ENCODE measurements at places on chromosomes 1 and 21.

DNA sequence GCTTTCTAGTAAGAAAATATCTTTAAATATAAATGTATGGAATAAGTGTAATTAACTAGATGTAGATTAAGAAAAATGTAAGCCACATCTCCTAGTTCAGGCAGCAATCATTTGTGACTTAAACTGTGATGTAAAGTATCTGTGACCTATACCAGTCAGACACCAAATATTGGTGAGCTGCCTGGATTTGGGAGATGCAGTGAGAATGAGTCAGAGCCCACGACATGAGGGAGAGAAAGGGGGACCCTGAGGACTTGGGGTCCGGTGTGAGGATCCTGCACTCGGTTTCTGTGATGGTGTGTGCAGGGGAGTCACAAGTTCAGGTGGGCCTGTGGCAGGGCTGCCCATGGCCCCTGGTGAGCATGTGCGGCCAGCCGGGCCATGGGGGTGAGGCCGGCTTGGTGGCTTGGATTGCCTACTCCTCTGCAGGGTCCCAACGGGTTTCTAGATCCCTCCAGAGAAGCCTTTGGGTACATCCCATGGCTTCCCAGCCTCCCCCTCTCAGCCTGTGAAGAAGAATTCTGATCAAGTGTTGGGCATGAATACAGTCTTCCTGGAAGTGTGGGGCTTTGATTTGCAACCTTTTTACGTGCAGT is 19.0 kb upstream of the ABCG1 start:
- no peak for DNase-seq

GRCh38 chr21:33234635-33235520 is 5.1 kb downstream of the IFNAR2 start:
- peak; percentile 53 for DNase-seq

GRCh38 chr1:28640766-28641165 is 2.1 kb downstream of the TAF12 start:
- DNase-seq = peak; percentile 54

DNA sequence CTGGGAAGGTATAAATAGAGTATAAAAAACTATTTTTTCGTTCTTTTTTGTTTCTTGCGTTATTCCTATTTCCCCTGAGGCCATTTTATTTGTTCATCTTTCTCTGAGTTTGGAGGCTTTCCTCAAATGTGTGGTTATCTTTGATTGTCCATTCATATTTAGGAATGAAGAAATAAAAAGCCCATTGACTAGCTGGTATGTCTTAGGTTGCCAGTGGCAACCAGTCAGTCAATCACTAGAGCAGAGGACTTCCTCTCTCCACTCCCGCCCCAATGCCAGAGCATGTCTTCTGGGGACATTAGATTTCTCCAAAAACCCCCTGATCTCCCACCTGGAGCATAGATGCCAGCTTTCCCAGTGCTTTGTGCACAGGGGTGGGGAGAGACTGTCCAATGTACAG is 20.7 kb upstream of the FOXE3 start:
- DNase-seq = no peak

DNA sequence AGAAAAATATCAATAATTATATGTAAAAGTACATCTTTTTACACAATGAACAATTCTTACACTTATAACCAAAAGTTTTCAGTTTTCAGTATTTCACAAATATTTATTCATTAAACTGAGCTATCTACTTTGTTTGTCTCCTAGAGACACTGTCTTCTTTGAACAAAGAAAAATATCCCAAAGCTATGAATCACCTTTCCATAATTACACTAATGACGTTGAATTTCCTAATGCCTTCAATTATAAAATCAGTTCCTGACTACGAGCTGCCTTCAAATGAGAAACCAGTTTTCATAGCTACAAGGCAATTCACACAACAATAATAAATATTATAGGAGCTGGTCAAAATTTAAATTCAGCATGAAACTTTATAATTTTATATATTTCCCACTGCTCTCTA is 201.8 kb upstream of the BRINP3 start:
- DNase-seq = no peak

DNA sequence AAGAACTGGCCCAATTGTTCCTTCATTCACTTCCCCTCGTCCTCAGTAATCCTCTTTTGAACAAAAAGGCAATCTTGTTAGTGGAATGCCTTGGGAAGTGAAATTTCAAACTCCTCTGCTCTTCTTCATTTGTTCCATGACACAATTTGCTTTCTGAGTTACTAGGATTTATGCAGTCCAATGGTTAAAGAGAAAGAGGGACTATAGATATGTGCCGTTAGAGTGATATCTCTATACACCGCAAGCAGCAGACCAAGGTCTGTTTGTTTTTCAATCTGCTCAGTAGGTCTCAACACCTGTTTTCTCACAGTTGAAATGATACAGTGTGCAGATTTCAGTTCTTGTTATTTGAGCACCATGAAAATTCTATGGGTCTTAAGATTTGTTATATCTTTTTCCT is 244.0 kb downstream of the DNM3 start:
- DNase-seq = no peak

- no peak for DNase-seq
Measured at GRCh38 chr1:175512637-175513412, 230.6 kb downstream of the TNR start.

GRCh38 chr1:172533513-172534151 is 682 bp downstream of the SUCO start:
- peak; percentile 29 for DNase-seq

GRCh38 chr1:89952605-89953130 is 42.2 kb upstream of the ZNF326 start:
- no peak for DNase-seq

DNA sequence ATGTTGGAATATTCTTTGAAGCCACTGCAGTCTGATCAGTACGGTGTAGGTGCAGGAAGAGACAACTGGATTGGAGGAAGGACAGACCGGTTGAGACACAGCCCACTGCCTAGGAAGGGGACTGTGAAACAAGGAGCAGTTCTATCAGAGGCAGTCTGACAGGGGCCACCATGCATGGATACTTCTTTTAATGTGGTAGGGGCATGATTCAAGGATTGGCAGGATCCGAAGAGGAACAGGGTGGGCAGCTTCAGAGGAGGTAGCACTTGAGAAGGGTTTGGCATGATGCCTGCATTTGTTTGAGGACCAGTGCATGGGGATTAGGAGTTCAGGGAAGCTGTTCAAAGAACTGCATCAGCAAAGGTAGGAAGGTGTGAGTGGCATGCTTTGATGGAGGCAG is 167.9 kb downstream of the DYRK1A start:
- no peak for DNase-seq

- no peak for DNase-seq
Measured at GRCh38 chr1:42228938-42229337, 64.4 kb upstream of the GUCA2A start.

DNA sequence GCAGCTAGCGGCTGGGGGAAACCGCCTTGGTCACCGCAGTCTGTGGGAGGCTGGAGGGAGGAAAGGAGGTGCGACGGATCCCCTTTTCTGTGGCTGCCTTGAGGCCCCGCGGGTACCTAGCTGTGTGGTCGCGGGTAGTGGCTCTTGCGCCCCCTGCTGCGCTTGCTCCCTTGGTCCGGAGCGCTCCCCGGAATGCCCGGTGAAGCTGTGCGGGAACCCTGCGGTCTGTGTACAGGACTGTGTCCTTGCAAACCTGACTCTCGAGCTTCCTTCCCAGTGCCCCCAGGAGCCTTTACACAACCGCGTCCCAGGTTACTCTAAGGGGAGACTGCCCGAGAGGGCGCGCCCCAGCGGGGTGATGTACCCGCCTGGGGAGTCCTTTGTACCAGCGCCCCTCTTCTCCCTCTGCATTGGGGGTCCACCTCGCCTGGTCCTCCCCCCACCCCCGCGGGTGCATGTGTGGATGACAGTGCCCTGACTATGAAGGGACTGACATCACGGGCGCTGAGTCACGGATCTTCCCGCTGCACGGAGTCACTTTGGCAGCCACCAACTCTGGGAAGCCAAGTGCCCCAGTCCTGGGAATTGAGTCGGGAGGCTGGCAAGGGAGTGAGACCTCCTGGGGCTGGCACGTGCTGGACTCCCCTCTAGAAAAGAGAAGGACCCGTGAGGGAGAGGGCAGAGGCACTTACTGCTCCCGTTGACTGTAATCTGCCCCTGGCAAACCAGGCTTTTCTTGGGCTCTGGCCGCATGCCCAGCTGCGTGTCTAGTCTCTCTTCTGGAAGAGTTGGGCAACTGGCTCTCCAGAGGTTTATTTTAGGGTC is 816 bp downstream of the IL6R start:
- peak; percentile 59 for DNase-seq

GRCh38 chr1:167964646-167965045 is 27.8 kb upstream of the MPC2 start:
- no peak for DNase-seq

DNA sequence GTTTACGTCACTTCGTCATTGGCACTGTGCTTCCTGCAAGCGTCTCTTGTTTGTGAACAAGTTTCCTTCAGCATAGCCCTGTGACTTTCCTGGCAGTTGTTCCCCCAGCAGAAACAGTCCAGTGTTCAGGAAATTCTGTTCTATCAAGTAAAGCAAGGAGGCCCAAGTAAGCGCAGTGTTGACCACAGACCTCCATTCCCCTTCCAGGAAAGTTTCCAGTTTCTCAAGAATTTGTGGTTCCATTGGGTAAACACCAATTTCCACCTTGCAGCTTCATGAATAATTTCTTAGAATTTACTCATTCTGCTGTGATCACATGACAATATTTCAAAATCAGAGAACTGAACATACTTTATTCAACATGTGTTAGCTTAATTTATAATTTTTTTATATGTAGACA is 88.5 kb upstream of the ETV3 start:
- no peak for DNase-seq

DNA sequence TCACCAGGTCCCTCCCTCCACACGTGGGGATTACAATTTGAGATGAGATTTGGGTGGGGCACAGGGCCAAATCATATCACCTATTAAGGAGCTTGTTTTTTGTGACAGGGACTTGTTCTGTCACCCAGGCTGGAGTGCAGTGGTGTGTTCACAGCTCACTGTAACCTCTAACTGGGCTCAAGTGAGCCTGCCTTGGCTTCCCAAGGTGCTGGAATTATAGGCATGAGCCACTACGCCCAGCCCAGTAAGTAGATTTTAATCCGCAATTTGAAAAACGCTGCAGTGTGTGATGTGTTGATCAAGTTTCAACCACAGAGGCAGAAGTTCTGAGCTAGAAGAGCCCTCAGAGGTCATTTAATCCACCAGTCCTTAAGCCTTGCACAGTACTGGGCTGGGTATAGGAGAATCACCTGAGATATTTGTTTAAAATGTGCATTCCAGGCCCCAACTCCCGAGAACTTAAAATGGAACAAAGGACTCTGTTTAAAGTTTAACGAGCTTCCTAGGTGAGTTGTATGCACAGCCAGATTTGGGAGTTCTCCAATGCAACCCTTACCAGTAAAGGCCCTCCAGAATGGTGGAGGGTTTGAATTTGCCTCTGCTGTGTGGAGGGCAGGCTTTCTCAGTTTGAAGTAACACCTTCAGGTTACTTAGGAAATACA is 13.4 kb downstream of the RPL11 start:
- no peak for DNase-seq

DNA sequence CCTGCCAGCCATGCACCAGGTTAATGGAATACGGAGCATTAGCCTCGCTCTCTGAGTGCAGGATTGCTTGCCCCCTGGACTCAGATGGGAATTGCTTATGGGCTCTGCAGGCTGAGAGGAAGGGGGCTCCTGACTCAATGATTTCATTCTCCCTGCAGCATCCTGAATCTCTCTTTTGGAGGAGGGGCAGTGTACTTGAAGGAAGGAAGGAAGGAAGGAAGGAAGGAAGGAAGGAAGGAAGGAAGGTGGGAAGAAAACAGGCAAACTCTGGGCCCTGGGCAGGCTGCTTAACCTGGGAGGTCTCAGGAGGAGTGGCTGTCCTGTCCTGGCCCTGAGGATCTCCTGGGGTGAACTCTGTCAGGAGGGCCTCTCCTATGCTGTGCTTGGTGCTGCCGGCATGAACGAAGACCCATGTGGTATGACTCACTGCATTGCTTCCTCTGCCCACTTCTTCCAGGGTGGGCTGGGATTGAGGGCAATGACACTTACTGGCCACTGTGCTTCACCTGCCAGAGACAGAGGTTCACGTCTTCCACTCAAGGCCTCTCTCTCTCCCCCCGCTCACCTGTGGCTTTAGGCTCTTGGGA is 257.1 kb upstream of the CSF3R start:
- DNase-seq = no peak

GRCh38 chr1:50091068-50091467 is 17.7 kb upstream of the ELAVL4 start:
- DNase-seq = no peak

- DNase-seq = no peak
Measured at GRCh38 chr1:219174460-219175211, 958 bp downstream of the LYPLAL1 start.

- DNase-seq = no peak
Measured at GRCh38 chr1:4894566-4894965, 240.2 kb downstream of the AJAP1 start.

DNA sequence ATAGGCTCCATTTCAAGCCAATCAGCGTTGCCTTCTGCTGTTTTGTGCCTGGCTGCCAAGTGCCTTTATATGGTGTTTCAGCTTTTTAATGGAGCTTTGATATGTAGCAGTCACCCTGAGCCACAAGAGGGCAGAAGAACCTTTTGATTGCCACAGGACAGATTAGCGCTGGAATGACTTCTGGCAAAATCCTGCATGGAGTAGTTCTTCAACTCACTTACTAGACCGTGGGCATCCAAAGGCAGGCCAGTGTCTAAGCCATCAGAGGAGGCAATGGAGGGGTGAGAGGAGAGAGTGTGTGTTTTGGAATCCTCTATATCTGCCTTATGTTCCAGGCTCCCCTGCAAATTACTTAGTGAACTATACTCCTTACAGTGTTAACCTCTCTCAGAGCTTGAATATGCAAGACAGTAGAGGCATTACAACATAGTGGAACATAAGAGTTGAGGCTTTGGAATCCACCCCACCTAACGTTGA is 56.2 kb downstream of the ST3GAL3 start:
- peak; percentile 20 for DNase-seq

- no peak for DNase-seq
Measured at GRCh38 chr1:109399326-109399957, 1.7 kb upstream of the SORT1 start.

GRCh38 chr1:36889478-36890226 is 144.7 kb downstream of the GRIK3 start:
- DNase-seq = no peak

GRCh38 chr1:6028042-6028850 is 17.4 kb upstream of the KCNAB2 start:
- peak; percentile 70 for DNase-seq

- peak; percentile 27 for DNase-seq
Measured at GRCh38 chr1:116881879-116882520, 27.7 kb upstream of the PTGFRN start.

- no peak for DNase-seq
Measured at GRCh38 chr1:245961137-245961540, 545.9 kb downstream of the SMYD3 start.

GRCh38 chr1:176701151-176701866 is 238.3 kb downstream of the PAPPA2 start:
- DNase-seq = no peak

GRCh38 chr1:227094249-227094966 is 154.3 kb downstream of the COQ8A start:
- no peak for DNase-seq

GRCh38 chr1:46099215-46099614 is 33.2 kb downstream of the PIK3R3 start:
- DNase-seq = no peak

All from CD8-positive, alpha-beta T cell (primary cell).